ENCODE measurements at places on chromosomes 4 and X.

DNA sequence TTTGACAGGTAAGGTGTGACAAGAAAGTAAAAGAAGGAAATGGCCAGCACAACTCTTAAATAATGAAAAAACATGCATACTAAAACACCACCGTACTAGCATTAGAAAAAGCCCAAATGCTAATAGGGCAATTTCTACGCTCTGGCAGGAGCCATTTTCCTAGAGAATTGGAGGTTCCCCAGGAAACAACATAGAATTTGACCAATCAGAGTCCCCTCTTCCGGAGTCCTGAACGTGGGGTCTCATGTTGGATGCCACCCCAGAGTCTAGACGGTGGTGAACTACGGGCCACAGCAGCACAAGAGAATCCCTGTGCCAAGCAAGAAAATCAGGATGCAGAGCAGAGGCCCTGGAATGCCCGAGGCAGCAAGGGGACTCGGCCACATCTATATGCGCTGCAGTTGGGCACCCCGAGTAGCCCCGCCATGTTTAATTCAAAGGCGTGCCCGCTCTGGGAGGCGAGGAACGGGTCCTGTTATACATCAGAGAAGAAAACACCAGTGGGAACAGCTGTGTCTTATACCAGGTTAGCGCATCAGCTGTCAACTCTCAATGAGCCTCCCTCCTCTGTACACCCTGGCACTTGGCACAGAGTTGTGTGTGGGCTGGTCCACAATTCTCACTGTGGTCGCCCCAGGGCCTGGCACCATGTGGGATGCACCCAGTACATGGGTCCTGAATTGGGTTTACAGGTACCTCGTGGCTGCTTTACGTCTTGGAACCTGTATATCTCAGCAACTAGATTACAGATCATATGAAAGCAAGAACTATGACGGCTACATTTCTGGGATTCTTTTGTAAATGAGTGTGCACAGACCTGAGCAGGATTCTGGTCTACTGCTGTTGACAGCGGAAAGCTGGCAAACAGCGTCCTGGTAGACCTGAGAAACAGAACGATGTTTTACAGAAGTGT, 52.1 kb downstream of the SEL1L3 start:
- no peak for DNase-seq

DNA sequence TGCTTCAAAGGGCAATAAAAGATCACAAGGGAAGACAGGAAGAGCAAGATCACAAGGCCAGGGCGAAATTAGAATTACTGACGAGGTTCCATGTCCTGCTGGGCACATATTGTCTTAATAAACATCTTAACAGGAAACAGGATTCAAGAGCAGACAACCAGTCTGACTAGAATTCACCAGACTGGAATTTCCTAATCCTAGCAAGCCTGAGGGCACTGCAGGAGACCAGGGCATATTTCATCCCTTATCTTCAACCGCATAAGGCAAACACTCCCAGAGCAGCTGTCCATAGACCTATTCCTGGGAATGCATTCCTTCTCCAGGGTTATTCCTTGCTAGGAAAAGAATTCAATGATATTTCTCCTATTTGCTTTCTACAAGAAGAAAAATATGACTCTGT, 12.4 kb upstream of the TDO2 start:
- no peak for DNase-seq

DNA sequence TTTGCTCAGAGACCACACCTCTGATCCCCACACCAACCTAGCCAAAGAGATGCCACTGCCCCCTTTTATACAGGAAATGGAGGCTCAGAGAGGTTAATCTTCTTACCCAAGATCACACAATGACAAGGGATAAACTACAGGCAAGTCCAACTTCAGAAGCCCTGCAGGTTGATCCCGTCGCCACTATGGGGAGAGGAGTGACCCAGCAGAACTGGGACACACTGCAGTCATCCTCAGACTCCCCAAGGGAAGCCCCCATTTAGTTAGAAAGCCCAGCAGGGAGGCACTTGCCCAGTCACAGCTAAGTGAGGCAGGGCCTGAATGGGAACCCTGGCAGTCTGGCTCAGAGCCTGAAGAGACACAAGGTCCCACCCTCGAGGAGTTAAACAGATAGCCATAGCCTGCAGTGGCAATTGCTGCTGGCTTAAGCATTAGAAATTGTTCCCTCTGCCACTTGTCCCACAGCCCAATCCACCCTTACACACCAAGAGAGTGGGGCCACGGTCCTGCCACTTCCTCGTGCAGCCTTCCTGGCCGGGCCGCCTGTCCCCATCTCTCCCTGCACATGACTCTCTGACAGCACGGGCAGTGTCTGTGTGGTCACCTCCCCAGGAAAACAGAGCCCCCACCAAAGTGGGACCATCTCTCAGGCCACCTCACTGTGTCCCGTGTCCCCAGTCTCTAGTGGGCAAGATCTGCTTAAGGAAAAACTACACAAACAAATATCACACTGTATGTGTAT, 2.7 kb downstream of the JAKMIP1 start:
- DNase-seq = no peak

- no peak for DNase-seq
Measured at GRCh38 chr4:7717946-7718490, 221.6 kb downstream of the AFAP1 start.

DNA sequence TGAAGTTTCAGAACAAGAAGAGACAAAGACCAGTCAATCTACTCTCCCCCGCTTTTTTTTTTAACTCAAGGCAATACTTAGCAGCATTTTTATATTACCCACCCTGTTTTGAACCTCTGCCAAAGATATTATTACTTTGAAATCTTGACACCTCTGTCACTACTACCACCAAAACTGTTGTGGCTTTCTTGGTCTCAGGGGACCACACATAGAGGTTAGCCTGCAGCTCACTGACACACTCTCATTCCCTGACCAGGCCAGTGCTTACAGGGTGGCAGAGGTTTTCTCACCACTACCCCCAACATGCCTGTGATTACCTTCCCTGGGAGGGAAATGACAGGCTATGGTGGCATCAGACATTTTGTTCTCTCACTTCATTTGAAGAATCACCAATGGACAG, 137.4 kb upstream of the STIM2 start:
- peak; percentile 8 for DNase-seq

DNA sequence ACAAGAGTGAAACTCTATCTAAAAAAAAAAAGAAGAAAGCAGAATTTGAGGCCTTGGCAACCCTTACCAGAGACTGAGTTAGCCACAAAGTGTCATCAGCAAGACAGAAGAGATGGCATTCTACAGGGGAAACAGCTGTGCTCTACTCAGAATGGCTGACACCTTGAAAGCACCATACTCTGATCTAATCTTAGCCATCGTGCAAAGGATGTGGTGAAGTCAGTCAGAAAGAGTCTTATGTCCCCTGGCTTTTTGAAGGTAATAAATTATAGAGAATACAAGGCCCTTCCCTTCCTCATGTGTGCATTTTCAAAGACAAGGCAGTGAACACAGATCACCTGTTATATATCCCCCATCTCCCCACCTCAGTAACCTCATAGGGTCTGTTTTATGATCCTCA, 13.2 kb downstream of the CLNK start:
- peak; percentile 28 for DNase-seq

- DNase-seq = no peak
Measured at GRCh38 chr4:168515222-168516011, 18.6 kb downstream of the PALLD start.

- DNase-seq = peak; percentile 11
Measured at GRCh38 chrX:12947545-12948235, 27.2 kb upstream of the TMSB4X start.

- DNase-seq = no peak
Measured at GRCh38 chr4:88015659-88016295, 8.3 kb downstream of the PKD2 start.

- no peak for DNase-seq
Measured at GRCh38 chr4:113700602-113701150, 60.9 kb downstream of the CAMK2D start.

DNA sequence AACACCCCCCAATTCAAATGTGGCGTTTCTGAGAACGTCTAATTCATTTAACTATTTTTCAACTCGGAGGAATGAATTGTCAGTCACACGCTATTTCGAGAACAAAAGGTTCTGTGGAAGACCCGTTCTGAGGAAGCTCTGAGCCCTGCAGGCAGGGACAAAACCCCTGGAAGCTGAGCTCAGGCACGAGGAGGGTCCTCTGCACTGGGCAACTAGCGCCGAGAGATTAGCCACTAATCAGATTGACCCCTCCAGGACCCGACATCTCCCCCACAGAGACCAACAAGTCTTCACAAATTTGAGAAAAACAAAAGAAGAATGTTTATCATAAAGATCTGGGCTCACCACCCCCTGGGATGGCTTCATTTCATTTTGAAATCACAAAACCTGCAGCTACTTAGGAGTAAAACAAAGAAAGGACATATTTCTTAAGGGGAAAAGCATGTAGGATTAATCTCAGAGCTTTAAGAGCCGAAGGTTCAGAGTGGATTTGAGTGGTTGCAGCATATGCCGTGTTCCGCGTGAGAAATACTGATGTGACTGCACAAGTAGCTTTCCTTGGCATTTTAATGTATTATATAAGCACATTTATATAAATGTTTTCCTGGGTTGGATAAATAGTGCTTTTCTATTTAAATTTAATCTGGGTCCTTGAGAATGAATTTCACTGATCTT, 41.8 kb downstream of the ADRA2C start:
- no peak for DNase-seq

GRCh38 chr4:89992744-89993143, 98.1 kb downstream of the MMRN1 start:
- no peak for DNase-seq

GRCh38 chr4:148034813-148035212, 302.9 kb downstream of the ARHGAP10 start:
- DNase-seq = no peak

GRCh38 chr4:25489253-25489797, 112.3 kb downstream of the ANAPC4 start:
- DNase-seq = no peak

DNA sequence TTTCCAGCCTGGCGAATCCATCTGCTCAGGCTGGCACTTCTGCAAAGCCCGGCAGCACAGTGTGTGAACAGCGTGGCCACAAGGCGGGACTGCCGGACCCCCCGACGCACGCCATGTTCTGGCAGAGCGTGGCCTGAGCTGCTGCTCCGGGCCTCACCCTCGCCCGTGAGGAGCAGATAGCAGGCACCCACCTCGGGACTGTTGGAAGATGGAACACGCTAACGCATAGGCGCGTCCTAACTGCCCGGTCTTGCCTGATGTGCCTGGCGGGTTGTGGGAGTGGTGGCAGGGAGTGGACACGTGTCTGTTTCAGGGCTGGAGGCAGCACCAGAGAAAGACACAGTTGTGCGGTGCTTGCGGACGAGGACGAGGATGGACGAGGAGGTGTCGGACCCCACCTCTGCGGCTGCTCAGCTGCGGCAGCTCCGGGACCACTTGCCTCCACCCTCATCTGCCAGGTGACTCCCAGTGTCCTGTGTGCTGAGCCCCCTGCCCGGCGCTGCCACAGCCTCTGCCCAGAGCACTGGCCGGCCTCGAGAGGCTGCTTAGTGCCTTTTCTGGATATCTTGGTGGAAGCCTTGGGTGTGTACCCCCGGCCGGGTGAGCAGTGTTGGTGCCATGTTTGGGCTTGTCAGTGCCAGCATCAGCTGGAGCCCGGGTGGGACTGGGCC, 28.2 kb downstream of the UVSSA start:
- no peak for DNase-seq

DNA sequence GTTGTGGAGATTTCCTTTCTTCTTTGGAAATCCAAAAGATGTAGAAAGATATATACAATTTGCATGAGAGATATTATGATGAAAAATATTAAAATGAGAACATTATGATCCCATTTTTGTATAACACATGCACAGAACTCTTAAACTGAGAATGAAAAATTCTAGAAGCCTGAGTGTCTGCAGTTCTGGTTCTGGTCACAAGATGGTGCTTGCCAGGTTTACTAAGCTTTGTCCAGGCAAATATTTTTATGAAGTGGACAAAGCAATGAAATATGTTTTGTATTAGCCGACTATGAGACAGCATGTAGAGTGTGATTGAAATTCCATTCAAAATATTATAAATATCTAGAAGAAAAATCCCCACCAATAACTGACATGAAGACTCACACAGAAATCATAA, 2.2 kb downstream of the PWWP3B start:
- DNase-seq = no peak

DNA sequence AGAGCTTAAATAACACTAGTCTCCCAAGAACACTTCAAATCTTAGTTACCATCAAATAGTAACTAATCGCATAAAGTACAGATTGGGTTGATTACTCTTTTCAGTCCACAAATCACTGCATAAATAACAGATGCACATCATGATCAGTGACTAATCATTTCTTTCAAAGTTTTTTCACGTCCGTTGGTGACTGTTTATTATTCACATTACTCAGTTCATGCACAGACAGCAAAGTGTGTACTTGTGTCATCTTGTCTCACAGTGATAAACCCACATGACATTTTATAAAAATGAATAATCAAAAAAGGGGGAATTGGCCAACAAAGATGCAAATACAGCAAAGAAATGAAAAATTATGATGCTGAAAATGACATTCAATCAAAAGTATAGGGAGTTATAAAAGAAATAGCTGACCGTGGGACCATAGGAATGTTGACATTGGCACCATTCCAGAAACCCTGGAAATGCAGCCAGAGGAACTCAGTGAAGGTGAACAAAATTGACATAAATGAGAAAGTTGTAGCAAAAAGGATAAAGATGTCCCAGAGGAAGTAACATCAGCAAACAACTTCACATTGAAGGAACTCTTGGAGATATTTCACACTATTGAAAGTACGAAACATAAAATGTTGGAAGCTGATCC, 161.5 kb downstream of the SOX3 start:
- no peak for DNase-seq

GRCh38 chr4:118905566-118905965, 16.9 kb downstream of the SYNPO2 start:
- DNase-seq = no peak

- DNase-seq = no peak
Measured at GRCh38 chrX:45323387-45323786, 122.7 kb upstream of the DIPK2B start.

- DNase-seq = no peak
Measured at GRCh38 chr4:153594210-153594609, 89.9 kb upstream of the TLR2 start.

DNA sequence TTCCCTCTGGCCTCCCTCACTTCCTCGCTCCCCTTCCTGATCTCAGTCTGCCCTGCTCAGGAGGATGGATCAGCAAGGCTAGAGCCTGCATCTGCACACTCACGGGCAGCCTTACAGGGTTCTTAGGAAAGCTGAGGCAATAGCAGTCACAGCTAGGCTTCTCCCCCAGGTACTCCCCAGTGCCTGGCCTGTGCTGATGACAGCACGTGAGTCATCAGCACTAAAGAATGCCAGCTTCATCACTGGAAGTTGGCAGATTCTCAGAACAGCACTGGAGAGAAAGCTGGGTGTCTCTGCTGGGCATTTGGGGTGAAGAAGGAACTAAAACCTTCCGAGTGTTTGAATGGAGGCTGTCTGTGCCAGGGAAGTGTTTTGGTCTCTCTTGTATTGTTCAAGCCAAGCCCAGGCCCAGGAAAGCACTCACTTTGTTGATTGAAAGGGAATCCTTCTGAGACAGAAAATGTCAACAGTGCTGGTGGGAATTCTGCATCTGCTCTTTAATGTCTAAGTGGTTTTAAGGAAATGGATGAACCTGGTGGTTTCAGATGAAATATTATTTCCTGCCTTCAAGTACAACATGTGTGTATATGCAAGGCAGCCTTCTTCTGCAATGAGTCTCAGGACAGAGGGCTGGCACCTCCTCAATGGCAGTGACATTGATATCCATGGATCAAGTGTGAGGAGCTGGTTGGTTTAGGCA, 73.0 kb upstream of the SCOC start:
- DNase-seq = peak; percentile 40

Measured in activated CD4-positive, alpha-beta T cell treated with anti-CD3 and anti-CD28 coated beads for 36 hours (primary cell).